ENCODE measurements at places on chromosomes 4 and X. TPM values are rescaled to one million over a fixed set of nuclear protein-coding genes. Genes with fewer than 3 reads are reported as not detected.

Gene PHOX2B
- not detected for total RNA-seq

Gene EVC
- 54.4 TPM for total RNA-seq

Gene SPINK2
- not detected for total RNA-seq

Gene DDX53
- total RNA-seq: under 0.01 TPM

Gene EIF2S3
- total RNA-seq: 256 TPM

Gene PSAPL1
- total RNA-seq: not detected

Gene GSX2
- not detected for total RNA-seq

Gene GAGE12E
- total RNA-seq: not detected

Gene COMMD8
- 39.3 TPM for total RNA-seq

Gene PDCL2
- not detected for total RNA-seq

Gene ADAMTS3
- 3.0 TPM for total RNA-seq

Gene HTN1
- total RNA-seq: under 0.01 TPM

Gene TMEM31
- 0.32 TPM for total RNA-seq

Gene GAGE13
- not detected for total RNA-seq

Gene FAM193A
- 23.7 TPM for total RNA-seq

Gene MAMLD1
- total RNA-seq: 1.3 TPM

Gene RTL9
- under 0.01 TPM for total RNA-seq

Gene PDLIM5
- 370 TPM for total RNA-seq

Gene NEUROG2
- total RNA-seq: not detected

Gene ABCG2
- 2.2 TPM for total RNA-seq

Gene HMGN5
- total RNA-seq: 2.6 TPM

Gene RENBP
- 12.6 TPM for total RNA-seq

Gene STK26
- 4.8 TPM for total RNA-seq

Gene C4orf17
- not detected for total RNA-seq

Gene MAGEC3
- not detected for total RNA-seq

Gene SLC9B1
- 0.43 TPM for total RNA-seq

Gene SLC6A14
- not detected for total RNA-seq

Gene ATP11C
- 56.0 TPM for total RNA-seq

Measured in fibroblast of villous mesenchyme (primary cell).